ENCODE measurements at places on chromosomes 5 and 9. TPM values are rescaled to one million over a fixed set of nuclear protein-coding genes. Genes with fewer than 3 reads are reported as not detected.

The MLANA gene
- total RNA-seq: not detected

The TRPM6 gene
- 1.3 TPM for total RNA-seq

- H3K4me1 ChIP-seq: no peaks in the 10 kb centered on the region
- DNase-seq: no peak
- no peaks in the 10 kb centered on the region for H3K36me3 ChIP-seq
- H3K4me3 ChIP-seq: no peak overlapping the region
- H3K27me3 ChIP-seq: no peaks in the 10 kb centered on the region
These were observed 24.5 kb downstream of the CDC42SE2 start for GRCh38 chr5:131288328-131288727.

DNA sequence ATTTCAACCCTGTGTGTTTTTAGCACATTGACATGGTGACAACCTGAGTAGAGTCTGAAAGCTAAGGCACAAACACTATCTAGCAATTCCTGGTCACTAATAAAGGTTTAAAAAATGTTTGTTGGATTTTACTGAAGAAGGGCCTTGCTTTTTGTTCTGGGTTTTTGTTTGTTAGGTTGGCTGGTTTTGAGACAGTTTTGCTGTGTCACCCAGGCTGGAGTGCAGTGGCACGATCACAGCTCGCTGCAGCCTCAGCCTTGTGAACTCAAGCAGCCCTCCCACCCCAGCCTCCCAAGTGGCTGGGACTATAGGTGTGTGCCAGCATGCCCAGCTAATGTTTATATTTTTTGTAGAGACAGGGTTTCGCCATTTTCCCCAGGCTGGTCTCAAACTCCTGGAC is 39.0 kb downstream of the PRKACG start:
- peak overlapping the region; percentile 53 for H3K4me3 ChIP-seq
- peak overlapping the region; percentile 39 for H3K27ac ChIP-seq
- no peaks in the 10 kb centered on the region for H3K4me1 ChIP-seq
- H3K36me3 ChIP-seq: no peaks in the 10 kb centered on the region

DNA sequence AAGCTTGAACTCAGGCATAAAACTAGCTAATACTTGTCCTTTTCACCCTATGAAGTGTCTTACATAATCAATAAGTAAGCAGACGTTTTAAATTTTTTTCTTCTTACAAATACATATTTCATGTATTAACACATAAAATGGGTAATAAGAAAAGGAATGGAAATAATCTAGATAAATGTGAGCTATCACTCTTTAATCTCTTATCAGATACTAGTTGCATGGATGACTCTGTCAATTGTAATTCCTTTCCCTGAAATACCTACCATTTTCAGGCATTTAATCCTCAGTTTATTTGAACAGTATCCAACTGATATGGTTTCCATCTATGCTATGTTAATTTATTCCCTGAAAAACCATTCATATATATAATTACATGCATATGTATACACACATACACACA is 166.0 kb upstream of the RGS7BP start:
- no peak for DNase-seq
- no peak overlapping the region for H3K27ac ChIP-seq
- no peaks in the 10 kb centered on the region for H3K36me3 ChIP-seq
- no peak overlapping the region for H3K4me3 ChIP-seq
- H3K4me1 ChIP-seq: no peaks in the 10 kb centered on the region
- H3K27me3 ChIP-seq: no peaks in the 10 kb centered on the region

- no peaks in the 10 kb centered on the region for H3K27me3 ChIP-seq
- no peaks in the 10 kb centered on the region for H3K36me3 ChIP-seq
These were observed 133.2 kb upstream of the LHFPL2 start for GRCh38 chr5:78781611-78782286.

DNA sequence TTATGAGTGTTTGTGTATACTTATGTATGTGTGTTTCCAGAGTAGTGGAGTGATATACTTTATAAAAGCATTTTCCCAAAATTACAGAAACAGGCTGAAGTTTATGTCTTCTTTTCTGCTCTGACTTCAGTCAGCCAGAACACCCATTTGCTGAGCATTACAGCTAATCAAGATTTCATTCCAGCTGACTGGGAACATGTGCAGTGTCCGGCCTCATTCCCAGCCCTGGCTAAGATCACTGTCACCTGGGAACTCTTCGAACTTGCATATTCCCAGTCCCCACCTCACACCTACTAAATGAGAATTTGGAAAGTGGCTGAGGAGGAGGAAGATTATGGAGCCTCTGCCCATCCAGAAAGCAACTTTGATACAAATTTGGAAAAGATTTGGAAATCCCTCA is 90.8 kb upstream of the PRRC1 start:
- H3K27ac ChIP-seq: no peak overlapping the region
- no peaks in the 10 kb centered on the region for H3K36me3 ChIP-seq
- no peak overlapping the region for H3K4me3 ChIP-seq
- no peaks in the 10 kb centered on the region for H3K4me1 ChIP-seq

GRCh38 chr9:93097511-93098201 is 1.6 kb downstream of the CARD19 start:
- DNase-seq: no peak
- peak overlapping the region; percentile 96 for H3K4me3 ChIP-seq
- H3K4me1 ChIP-seq: peaks cover 43% of the 10 kb centered on the region
- no peaks in the 10 kb centered on the region for H3K36me3 ChIP-seq
- no peaks in the 10 kb centered on the region for H3K27me3 ChIP-seq

DNA sequence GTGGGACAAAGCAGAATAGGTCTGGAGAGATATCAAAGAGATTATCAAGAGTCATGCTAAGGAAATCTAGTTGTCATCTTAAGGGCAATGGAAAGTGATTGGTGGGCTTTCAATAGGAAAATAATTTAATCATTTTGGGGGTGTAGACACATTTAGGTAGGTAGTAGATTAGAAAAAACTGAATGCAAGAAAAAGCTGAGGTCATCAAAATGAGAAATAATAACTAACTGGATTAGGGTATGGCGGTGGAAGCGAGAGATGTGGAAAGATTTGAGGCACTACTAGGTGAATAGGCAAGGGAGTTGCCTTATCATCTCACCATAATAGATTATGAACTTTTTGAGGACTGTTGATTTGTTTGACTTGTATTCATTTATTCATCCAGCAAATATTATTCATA is 393.2 kb upstream of the ZNF608 start:
- H3K36me3 ChIP-seq: no peaks in the 10 kb centered on the region
- peaks cover 15% of the 10 kb centered on the region for H3K4me1 ChIP-seq
- H3K27me3 ChIP-seq: no peaks in the 10 kb centered on the region
- no peak for DNase-seq
- no peak overlapping the region for H3K27ac ChIP-seq
- no peak overlapping the region for H3K4me3 ChIP-seq

DNA sequence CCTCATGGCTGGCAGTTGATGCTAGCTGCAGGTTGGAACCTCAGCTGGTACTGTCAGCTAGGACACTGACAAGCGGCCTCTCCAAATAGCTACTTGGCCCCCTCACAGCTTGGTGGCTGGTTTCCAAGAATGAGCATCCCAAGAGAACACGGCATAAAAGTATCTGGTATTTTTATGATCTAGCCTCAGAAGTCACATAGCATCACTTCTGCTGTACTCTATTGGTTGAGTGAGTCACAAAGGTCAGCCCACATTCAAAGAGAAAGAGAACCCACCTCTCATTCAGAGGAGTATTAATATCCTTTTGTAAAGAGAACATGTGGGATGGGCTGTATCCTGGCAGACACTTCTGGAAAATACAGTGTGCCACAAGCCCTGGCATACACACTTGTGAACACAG is 6.0 kb upstream of the SIL1 start:
- DNase-seq: no peak
- H3K27me3 ChIP-seq: no peaks in the 10 kb centered on the region
- H3K27ac ChIP-seq: no peak overlapping the region
- H3K4me3 ChIP-seq: no peak overlapping the region

DNA sequence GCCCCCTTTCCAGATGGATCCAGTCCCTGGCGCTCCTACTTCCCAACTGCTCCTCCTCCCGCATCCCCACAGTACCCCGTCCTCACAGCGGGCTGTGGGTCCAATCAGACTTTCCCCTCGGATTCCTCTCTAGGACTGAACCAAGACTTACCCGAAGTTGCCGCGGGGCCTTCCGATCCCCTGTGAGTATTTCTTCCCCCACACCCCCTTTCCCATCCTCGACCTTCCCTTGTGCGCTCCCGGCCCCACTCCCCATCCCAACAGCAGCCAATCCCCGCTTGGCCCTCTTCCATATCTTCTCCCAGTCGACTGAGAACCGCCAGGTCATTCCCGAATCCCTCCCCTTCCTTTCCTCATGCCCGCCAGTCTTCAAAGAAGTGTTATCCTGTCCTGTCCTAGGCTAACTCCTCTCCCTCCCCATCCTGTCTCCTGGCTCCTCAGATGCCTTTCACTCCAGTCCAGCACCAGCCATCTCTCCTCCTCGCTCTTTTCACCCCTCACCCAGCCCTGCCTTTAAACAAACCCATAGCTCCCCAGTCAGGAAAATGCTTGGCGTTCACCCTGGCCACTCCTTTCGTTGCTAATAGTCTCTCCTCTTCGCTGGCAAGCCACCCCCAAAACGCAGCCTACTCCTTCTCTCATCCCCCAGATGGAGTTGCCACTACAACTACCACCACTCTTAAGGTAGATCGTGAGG is 646 bp downstream of the SWI5 start:
- no peaks in the 10 kb centered on the region for H3K27me3 ChIP-seq
- H3K4me3 ChIP-seq: peak overlapping the region; percentile 100
- H3K36me3 ChIP-seq: peaks cover 19% of the 10 kb centered on the region
- H3K27ac ChIP-seq: peak overlapping the region; percentile 63
- H3K4me1 ChIP-seq: peaks cover 30% of the 10 kb centered on the region

GRCh38 chr9:85741095-85741874 is 469 bp downstream of the AGTPBP1 start:
- H3K36me3 ChIP-seq: no peaks in the 10 kb centered on the region
- peak overlapping the region; percentile 97 for H3K4me3 ChIP-seq
- no peak for DNase-seq
- peak overlapping the region; percentile 75 for H3K27ac ChIP-seq
- H3K27me3 ChIP-seq: no peaks in the 10 kb centered on the region

DNA sequence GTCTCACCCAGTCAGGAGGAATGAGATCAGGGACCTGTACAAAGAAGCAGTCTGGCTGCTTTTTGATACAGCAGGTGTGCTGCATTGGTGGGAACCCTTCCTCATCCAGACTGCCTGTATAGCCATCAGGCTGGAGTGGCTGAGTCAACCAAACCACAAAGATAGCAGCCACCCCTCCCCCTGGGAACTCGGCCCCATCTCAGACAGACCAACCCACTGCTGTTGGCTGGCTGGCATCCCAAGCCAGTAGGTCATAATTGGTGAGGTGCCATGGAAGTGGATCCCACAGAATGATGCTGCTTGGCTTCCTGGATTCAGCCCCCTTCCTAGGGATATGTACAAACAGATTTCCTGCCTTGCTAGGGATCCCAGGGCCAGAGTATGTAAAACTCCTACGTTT is 60.9 kb downstream of the YTHDC2 start:
- no peak for DNase-seq
- no peaks in the 10 kb centered on the region for H3K27me3 ChIP-seq
- H3K4me3 ChIP-seq: no peak overlapping the region
- no peak overlapping the region for H3K27ac ChIP-seq

DNA sequence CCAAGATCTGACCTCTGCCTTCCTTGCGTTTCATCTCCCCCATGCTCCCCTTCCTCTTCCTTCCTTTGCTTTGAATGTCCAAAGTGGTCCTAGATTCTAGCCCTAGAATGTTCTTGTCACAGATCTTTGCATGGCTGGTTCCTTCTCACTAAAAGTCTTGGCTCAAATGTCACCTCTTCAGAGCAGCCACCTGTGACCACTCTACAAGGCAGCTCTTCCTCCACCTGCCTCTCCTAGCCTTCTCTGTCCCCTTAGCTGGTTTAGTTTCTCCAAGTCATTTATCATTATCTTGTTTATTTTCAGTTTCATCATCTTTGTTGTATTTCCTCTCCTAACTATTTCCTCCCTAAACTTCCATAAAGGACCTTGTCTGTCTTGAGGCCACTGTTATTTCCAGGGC is 7.1 kb upstream of the OCLN start:
- no peak overlapping the region for H3K27ac ChIP-seq
- no peaks in the 10 kb centered on the region for H3K27me3 ChIP-seq
- no peaks in the 10 kb centered on the region for H3K36me3 ChIP-seq
- no peak for DNase-seq
- H3K4me3 ChIP-seq: no peak overlapping the region

GRCh38 chr9:89529243-89530035 is 31.5 kb upstream of the SEMA4D start:
- H3K4me3 ChIP-seq: no peak overlapping the region
- no peaks in the 10 kb centered on the region for H3K36me3 ChIP-seq
- no peak for DNase-seq
- no peaks in the 10 kb centered on the region for H3K27me3 ChIP-seq

- no peaks in the 10 kb centered on the region for H3K36me3 ChIP-seq
- H3K27ac ChIP-seq: no peak overlapping the region
- no peaks in the 10 kb centered on the region for H3K4me1 ChIP-seq
- no peak overlapping the region for H3K4me3 ChIP-seq
- H3K27me3 ChIP-seq: no peaks in the 10 kb centered on the region
These were observed 57.6 kb downstream of the PAX5 start for GRCh38 chr9:36976371-36977030.

DNA sequence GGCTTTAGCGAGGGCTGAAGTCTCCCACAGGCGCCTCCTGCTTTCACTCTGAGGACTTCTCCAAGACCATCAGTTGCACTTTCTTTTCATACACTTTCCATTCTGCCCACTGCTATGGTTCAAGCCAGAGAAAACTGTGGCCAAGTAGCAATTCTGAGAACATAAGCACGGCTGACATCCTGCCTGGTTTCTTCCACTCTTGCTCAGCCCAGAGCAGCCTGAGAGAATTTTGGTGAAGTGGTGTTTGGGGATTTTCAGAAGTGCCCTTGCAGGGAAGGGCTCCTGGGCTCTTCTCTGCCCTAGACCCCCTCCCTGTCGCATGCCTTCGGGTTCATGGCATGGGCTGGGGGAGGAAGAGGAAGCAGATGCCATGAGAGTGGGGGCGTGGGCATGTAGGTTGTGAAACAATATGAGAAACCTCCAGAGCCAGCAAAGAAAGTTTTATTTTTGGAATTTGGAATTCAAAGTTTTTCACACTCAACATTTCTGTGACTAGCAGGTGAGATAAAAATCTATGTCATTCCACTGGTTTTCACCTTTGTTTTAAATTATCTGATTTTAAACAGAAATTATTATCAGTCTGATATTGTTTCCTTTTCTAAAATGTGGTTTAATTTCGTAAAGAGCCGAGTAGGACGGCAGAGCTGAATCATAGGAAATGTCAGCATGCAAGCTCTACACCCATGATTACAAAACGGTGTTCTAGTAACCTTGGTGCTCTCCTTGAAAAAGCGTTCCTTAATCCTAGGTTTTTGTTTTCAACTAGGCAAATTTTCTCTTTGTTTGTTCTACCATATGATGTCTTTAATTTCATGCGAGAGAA is 27.8 kb upstream of the TNFSF8 start:
- DNase-seq: no peak
- no peak overlapping the region for H3K4me3 ChIP-seq
- H3K4me1 ChIP-seq: peaks cover 5% of the 10 kb centered on the region

GRCh38 chr5:171623551-171624097 is 162.0 kb upstream of the SMIM23 start:
- H3K4me1 ChIP-seq: no peaks in the 10 kb centered on the region
- DNase-seq: no peak
- no peak overlapping the region for H3K4me3 ChIP-seq
- no peaks in the 10 kb centered on the region for H3K27me3 ChIP-seq
- H3K36me3 ChIP-seq: no peaks in the 10 kb centered on the region
- H3K27ac ChIP-seq: no peak overlapping the region
